ENCODE measurements at places on chromosomes 2 and 18. TPM values are rescaled to one million over a fixed set of nuclear protein-coding genes. Genes with fewer than 3 reads are reported as not detected.

SP9 gene
- not detected for total RNA-seq

ASPRV1 gene
- 0.28 TPM for total RNA-seq

BOK gene
- 12.9 TPM for total RNA-seq

ALLC gene
- not detected for total RNA-seq

GTF2A1L gene
- total RNA-seq, result 0.09 TPM

NDC80 gene
- total RNA-seq, result 2.7 TPM

TEX44 gene
- total RNA-seq, result not detected

SYT4 gene
- not detected for total RNA-seq

FAM228A gene
- 0.18 TPM for total RNA-seq

KCNG2 gene
- total RNA-seq, result 4.7 TPM

PLGLB1 gene
- total RNA-seq, result 1.8 TPM

DBI gene
- total RNA-seq, result 150 TPM

PGAP1 gene
- 4.1 TPM for total RNA-seq

SERPINB10 gene
- total RNA-seq, result not detected

USP34 gene
- 103 TPM for total RNA-seq

Data from smooth muscle cell of bladder (primary cell).